ENCODE measurements at places on chromosomes 16 and 17. TPM values are rescaled to one million over a fixed set of nuclear protein-coding genes. Genes with fewer than 3 reads are reported as not detected.
A peak's percentile ranks its signal among the peaks of the same experiment; 100 is the strongest.

Gene NFATC2IP
- total RNA-seq, result 59.6 TPM

Gene KRT27
- not detected for total RNA-seq

Gene CTF1
- 1.7 TPM for total RNA-seq

Gene KCNH6
- 4.1 TPM for total RNA-seq

Gene LGALS9C
- total RNA-seq, result not detected

Gene KRT24
- total RNA-seq, result not detected

Gene CX3CL1
- total RNA-seq, result not detected

Gene SEZ6L2
- 176 TPM for total RNA-seq

- no peaks in the 10 kb centered on the region for H3K4me1 ChIP-seq
- H3K36me3 ChIP-seq, result peaks cover 5% of the 10 kb centered on the region
- no peak overlapping the region for H3K27ac ChIP-seq
- no peak for DNase-seq
Observed at GRCh38 chr16:79191933-79192332, 408.6 kb downstream of the MAF start.

DNA sequence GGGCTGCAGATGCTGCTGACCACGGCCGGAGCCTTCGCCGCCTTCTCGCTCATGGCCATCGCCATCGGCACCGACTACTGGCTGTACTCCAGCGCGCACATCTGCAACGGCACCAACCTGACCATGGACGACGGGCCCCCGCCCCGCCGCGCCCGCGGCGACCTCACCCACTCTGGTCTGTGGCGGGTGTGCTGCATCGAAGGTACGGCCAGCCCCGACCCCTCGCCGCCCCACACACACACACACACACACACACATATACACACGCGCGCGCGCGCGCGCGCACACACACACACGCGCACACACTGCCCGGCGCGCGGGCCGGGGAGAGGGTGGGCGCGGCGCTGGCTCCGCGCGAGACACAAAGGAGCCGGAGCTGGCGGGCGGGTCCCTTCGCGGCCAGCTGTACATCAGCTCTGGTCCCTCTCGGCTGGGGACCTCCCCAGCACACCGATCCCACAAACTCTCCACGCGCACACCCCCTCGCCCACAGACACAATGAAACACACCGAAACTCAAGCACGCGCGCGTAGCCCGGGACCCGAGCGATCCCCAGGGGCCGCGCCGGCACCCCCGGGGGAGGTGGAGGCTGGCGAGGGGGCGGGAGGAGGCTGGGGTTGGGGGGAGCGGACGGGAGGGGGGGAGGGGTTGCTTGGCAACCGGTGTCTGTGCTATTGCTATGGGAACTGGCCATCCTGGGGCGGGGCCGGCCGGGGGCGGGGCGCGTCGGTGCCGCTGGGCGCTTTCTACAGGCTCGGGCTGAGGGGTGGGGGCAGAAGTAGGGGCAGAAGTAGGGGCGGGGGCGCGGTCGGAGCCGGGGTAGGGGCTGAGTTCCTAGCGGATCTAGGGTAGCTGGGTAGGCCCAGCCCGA, 658 bp downstream of the CACNG4 start:
- H3K4me1 ChIP-seq, result peaks cover 33% of the 10 kb centered on the region
- H3K27ac ChIP-seq, result peak overlapping the region; percentile 88
- H3K27me3 ChIP-seq, result peaks cover 38% of the 10 kb centered on the region
- peak; percentile 87 for DNase-seq
- H3K4me3 ChIP-seq, result peak overlapping the region; percentile 89
- peaks cover 5% of the 10 kb centered on the region for H3K36me3 ChIP-seq

DNA sequence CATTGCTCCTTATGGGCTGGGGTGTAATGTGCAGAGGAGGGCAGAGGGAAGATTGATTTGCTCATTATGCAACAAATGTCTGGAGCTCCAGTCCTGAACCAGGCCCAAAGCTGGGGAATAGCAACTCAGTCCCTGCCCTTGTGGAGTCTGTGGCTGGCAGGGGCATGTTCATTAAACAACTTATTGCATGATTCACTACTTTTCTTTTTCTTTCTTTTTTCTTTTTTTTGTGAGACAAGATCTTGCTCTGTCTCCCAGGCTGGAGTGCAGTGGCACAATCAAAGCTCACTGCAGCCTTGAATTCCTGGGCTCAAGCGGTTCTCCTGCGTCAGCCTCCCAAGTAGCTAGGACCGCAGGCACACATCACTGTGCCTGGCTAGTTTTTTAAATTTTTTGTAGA, 23.1 kb downstream of the MSI2 start:
- peaks cover 37% of the 10 kb centered on the region for H3K4me1 ChIP-seq
- peaks cover 7% of the 10 kb centered on the region for H3K27me3 ChIP-seq
- no peak for DNase-seq
- no peak overlapping the region for H3K27ac ChIP-seq
- H3K4me3 ChIP-seq, result no peak overlapping the region

DNA sequence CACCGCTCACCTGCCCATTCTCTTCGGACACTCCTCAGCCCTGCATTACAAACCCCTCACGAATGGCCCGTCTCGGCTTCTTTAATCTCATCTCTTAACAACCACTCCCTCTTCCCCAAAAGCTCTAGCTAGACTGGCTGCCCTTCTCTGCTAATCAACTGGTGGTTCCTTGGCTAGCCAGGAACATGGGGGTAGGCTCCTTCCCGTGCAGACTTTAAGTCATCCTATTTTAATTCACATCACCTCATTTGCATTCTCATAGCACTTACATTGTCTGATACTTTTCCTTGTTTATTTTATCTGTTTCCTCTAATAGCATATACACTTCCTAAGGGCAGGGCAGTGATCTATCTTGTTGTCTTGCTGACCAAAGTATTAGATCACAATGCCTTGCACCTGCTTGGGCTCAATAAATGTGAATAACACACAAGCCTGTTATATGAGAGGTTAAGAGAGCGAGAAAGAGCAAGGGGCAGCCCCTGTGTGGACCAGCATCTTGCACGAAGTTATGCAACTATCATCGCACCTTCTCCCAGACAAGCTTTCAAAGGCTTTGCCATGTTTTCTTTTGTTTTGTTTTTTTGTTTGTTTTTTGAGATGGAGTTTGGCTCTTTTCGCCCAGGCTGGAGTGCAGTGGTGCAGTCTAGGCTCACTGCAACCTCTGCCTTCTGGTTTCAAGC, 9.8 kb downstream of the TP53 start:
- no peak overlapping the region for H3K27ac ChIP-seq
- no peak for DNase-seq
- no peak overlapping the region for H3K4me3 ChIP-seq
- peaks cover 10% of the 10 kb centered on the region for H3K36me3 ChIP-seq
- H3K4me1 ChIP-seq, result no peaks in the 10 kb centered on the region

GRCh38 chr16:27315333-27316037, 1.7 kb downstream of the IL4R start:
- H3K27me3 ChIP-seq, result peaks cover 9% of the 10 kb centered on the region
- no peak for DNase-seq
- peaks cover 4% of the 10 kb centered on the region for H3K4me1 ChIP-seq
- no peaks in the 10 kb centered on the region for H3K36me3 ChIP-seq
- no peak overlapping the region for H3K4me3 ChIP-seq

DNA sequence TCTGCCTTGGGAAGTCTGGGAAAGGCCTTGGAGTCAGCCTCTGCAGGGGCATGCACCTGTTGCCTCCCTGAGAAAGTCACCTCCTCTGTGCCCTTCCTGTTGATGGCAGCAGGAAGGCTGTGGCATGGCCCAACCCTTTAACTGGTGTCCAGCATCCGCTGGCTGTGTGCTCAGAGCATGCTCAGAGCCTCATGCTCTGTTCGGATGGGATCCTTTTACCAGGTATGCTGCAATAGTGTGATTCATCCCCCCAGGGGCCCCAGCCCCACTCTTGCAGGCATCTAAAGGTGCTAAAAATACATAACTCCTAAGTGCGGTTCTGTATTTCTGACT, 24.9 kb downstream of the KLHL36 start:
- no peak overlapping the region for H3K27ac ChIP-seq
- H3K27me3 ChIP-seq, result peaks cover 6% of the 10 kb centered on the region
- no peak overlapping the region for H3K4me3 ChIP-seq
- H3K4me1 ChIP-seq, result peaks cover 7% of the 10 kb centered on the region
- no peaks in the 10 kb centered on the region for H3K36me3 ChIP-seq

GRCh38 chr17:79276821-79277220, 202.2 kb downstream of the ENGASE start:
- peaks cover 24% of the 10 kb centered on the region for H3K4me1 ChIP-seq
- no peak overlapping the region for H3K27ac ChIP-seq
- H3K4me3 ChIP-seq, result no peak overlapping the region
- H3K27me3 ChIP-seq, result peaks cover 12% of the 10 kb centered on the region
- H3K36me3 ChIP-seq, result no peaks in the 10 kb centered on the region
- no peak for DNase-seq

- H3K4me1 ChIP-seq, result peaks cover 54% of the 10 kb centered on the region
- H3K27me3 ChIP-seq, result peaks cover 4% of the 10 kb centered on the region
- DNase-seq, result peak; percentile 67
- no peaks in the 10 kb centered on the region for H3K36me3 ChIP-seq
- no peak overlapping the region for H3K4me3 ChIP-seq
- peak overlapping the region; percentile 88 for H3K27ac ChIP-seq
Observed at GRCh38 chr17:83178533-83179304, 99.3 kb downstream of the METRNL start.

DNA sequence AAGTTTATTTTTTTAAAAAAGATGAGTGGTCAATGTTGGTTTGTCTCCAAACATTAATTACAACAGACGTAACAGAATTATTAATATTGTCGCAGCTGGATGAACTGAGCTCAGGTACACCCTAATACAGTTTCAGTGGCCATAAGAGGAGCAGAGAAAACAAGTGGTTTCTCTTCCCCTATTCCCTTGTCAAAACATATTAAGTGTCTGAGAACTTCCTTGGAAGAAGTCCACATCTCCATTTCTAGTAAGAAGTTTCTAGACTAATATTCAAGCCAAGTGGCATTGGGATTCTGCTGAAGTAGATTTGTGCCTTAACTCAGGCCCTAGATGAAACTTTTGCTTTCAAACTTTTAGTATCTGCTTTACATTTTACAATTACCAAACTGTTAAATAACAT, 47.7 kb downstream of the GNA13 start:
- no peak overlapping the region for H3K4me3 ChIP-seq
- no peak for DNase-seq
- no peaks in the 10 kb centered on the region for H3K36me3 ChIP-seq
- H3K4me1 ChIP-seq, result no peaks in the 10 kb centered on the region
- H3K27ac ChIP-seq, result no peak overlapping the region

GRCh38 chr17:75864448-75864871, 9.3 kb upstream of the WBP2 start:
- peaks cover 3% of the 10 kb centered on the region for H3K27me3 ChIP-seq
- no peak overlapping the region for H3K4me3 ChIP-seq
- DNase-seq, result no peak
- H3K4me1 ChIP-seq, result peaks cover 2% of the 10 kb centered on the region

DNA sequence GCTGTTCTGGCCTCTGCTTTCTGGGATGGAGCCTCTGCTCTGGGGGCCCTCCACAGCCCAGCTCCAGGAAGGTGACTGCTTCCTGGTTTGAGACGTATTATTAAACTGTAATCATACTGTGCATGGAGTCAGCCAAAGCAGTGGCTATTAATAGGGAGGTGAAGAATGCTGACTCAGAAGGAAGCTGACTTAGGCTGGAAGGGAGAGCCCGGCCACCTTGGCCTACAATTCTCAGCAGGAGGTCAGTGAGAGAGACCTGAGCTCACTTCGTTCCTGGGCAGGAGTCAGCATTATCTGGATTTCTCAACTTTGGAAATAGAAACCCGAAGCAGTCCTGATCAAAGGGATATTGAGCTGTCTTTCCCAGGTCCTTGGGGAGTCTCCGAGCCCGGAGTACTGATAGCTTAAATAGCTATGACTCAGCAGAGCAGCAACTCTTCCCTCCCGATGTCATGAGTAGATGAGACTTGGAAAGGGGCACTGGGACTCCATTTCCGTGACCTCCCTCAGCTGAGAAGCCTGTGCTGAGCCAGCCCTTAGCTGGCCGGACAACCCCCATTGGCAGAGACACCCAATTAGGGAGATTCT, 91.8 kb downstream of the YPEL2 start:
- no peak overlapping the region for H3K4me3 ChIP-seq
- peaks cover 18% of the 10 kb centered on the region for H3K4me1 ChIP-seq
- DNase-seq, result no peak
- H3K27ac ChIP-seq, result no peak overlapping the region
- no peaks in the 10 kb centered on the region for H3K36me3 ChIP-seq

- no peaks in the 10 kb centered on the region for H3K27me3 ChIP-seq
- H3K27ac ChIP-seq, result no peak overlapping the region
Observed at GRCh38 chr17:52170963-52171572, 12.6 kb upstream of the CA10 start.

GRCh38 chr17:82098939-82099763, 1.1 kb upstream of the FASN start:
- peaks cover 5% of the 10 kb centered on the region for H3K4me1 ChIP-seq
- DNase-seq, result no peak
- peak overlapping the region; percentile 80 for H3K27ac ChIP-seq
- H3K4me3 ChIP-seq, result peak overlapping the region; percentile 75
- H3K27me3 ChIP-seq, result peaks cover 7% of the 10 kb centered on the region

DNA sequence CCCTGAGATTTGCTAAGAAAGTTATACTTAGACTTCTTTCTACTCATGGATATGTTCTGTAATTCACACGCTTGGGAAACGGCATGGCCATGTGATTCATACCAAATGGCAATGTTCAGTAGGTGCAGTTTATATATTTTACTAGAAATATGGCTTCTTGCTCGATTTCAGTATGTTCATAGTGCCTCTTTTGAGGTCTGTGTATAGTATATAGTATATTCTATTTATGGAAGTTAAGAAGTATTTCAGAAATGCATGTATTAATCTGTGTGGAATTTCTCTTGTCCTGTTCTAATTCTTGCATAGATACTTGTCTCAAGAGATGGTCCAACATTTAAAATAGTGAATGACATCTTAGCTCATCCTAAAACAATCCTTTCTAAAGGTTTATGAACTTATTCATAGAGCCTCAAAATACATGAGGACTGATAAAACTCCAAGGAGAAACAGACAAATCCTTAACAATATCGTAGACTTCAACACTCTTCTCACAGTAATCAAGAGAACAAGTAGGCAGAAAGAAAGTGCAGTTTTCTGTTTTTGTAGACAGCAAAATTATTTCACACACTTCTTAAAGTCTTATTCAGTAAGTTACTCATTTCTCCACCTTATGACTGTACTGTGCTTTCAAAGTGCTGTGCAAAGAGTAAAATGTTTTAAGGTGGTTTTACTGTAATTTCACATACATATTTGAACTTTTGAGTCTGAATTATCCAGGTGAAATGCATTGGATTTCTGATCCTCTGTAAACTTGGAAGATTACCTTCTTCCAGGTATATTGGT, 11.1 kb downstream of the BPTF start:
- no peaks in the 10 kb centered on the region for H3K36me3 ChIP-seq
- DNase-seq, result no peak
- H3K27me3 ChIP-seq, result no peaks in the 10 kb centered on the region
- H3K27ac ChIP-seq, result no peak overlapping the region
- H3K4me3 ChIP-seq, result no peak overlapping the region
